ENCODE measurements at places on chromosomes 7 and 10.
A peak's percentile ranks its signal among the peaks of the same experiment; 100 is the strongest.

DNA sequence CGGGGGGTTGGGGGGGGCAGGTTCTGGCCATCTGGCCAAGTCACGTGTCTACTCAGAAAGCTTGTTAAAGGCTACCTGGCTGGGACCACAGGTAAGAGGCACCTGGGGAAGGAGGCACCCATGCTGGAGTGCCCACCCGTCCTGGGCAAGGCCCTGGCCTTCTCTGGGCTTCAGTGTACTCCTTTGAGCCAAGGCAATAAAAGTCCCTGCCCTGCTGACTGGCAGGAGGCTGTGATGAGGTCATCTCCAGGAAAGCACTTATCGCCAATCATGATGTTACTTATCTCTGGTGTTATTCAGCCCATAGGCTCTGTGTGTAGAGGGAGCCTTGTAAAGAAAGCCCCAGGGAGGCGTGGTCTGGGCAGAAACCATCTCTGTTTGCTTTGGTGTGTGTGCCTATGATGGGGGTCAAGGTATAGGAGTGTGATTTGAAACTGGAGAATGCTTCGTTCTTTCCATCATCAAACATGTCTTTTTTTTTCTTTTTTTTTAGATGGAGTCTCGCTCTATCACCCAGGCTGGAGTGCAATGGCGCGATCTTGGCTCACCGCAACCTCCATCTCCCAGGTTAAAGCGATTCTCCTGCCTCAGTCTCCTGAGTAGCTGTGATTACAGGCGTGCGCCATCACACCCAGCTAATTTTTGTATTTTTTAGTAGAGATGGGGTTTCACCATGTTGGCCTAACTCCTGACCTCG is 2.5 kb upstream of the CLDN4 start:
- no peak for DNase-seq

- no peak for DNase-seq
These were observed 21.0 kb downstream of the ASB13 start for GRCh38 chr10:5645375-5645774.

GRCh38 chr10:80132299-80133139 is at the start of gene PLAC9:
PLAC9 (plus strand) TSS chr10:80132730; CDS start chr10:80132763, 33 bp downstream.
- DNase-seq = no peak

DNA sequence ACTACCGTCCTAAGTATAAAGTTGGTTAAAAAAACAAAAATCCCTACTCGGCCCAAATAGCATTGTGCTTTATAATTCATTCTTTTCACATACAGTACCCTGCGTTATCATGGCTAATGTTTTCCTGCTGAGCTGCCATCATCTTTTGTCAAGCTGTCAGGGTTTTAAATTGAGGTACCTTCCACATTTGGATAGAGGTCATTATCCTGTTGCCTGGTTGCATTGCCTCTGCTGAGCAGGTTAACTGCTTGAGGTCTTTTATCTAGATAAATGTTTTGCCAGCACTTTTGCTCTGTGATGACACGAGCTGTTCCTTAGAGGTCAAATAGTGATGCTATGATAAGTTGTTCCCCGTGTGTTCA is 94.4 kb upstream of the FZD1 start:
- DNase-seq = no peak

DNA sequence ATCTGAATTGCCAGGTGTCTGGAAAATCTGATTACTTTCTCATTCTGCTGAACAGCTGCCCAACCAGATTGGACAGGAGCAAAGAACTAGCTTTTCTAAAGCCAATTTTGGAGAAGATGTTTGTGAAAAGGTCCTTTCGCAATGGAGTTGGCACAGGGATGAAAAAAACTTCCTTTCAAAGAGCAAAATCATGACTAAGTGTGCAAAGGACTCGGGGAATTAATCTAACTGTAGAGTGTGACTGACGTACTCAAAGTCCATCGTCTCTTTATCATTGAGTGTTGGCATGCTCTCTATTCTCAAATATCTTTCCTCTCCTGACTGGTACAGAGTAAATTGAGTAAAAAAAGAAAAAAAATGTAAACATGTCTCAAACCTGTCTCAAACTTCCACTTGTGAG is 3.3 kb downstream of the NPS start:
- DNase-seq = no peak

GRCh38 chr10:83037653-83038052 is 1101.7 kb upstream of the GHITM start:
- DNase-seq = no peak

- no peak for DNase-seq
These were observed 13.8 kb downstream of the MTERF1 start for GRCh38 chr7:91866599-91867148.

- DNase-seq = peak; percentile 78
These were observed at the start of gene COMMD3 for GRCh38 chr10:22316286-22317075. COMMD3 (plus strand) TSS chr10:22316388; CDS start chr10:22316418, 30 bp downstream.

GRCh38 chr10:10658172-10658785 is 359.4 kb upstream of the CELF2 start:
- DNase-seq = no peak

GRCh38 chr7:45088146-45088701 is 545 bp downstream of the NACAD start:
- no peak for DNase-seq

GRCh38 chr10:44310762-44311562 is 73.9 kb downstream of the CXCL12 start:
- peak; percentile 2 for DNase-seq

DNA sequence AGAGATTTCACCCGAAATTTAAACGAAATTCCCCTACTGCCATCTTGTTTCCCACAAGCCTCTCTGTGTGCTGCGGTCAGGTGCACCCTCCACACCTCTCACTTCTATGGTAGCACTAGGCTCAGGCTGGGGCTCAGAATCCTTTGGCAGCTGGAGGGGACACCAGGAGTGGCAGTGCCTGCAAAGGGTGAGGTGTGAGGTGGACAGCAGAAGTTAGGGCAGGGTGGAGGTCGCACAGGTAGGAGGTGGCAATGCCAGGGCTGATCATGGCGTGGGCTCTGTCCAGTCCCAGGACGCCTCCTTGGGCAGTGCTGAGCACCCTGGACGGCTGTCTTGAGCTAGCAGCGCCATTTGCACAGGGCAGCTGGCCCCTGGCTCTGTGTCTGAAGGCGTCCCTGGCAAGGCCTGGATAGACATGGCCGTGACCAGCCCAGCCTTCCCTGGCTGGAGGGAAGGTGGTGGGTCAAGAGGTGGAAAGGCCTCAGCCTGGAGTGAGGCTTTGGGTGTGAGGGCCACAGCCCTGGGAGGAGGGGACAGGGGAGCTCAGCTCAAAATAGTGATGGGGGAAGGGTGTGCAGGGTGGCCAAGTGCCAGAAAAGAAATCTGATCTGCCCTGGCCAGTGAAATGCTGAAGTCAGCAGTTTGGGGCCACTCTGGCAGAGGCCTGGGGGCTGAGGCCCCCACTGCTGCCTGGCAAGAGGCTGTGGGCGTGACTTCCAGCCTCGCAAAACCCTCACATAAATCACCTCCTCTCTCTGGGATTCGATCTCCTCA is 40.0 kb downstream of the ZCCHC24 start:
- DNase-seq = no peak

DNA sequence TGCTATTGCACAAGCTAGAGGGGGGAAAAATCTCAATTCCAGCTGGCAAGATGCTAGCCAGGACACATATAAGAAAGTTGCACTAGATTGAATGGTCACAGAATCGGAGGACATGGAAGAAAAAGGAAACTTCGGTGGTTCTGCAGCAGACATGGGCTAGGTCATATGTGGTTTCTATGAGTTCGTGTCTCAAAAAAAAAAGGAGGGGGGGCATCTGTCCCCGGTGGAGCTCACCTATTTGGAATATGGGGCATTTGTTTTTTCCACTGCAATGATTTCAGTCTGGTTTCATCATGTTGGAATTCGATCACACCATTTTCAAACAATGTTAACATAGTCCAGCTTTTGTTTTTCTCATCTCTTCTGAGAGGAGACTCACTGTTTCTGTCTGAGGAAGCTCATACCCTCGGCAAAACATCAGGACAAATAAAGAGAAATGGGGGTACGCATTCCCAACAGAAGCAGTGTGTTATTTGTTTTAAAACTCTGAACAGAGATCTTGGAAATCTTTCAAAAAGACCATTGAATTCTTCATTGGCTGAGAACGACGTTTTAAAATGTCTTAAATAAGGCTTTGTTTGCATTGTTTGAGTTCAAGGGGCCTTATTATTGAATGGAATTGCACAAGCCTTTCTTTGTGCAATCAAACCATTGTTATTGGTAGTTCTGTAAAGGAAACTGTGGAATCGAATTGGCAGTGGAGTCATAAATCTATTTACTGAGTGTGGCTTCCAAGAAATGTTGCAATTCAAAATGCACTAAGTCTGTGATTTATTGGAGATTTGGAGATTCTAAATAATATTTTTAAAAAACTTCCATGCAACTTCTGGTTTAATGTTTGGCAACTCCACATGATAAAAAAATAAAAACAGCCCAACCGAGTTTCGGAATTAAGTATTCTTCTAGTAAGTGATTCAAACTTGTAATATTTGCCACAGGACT is 173.2 kb downstream of the RTKN2 start:
- no peak for DNase-seq

- no peak for DNase-seq
These were observed 197.9 kb upstream of the BMPER start for GRCh38 chr7:33707427-33707826.

DNA sequence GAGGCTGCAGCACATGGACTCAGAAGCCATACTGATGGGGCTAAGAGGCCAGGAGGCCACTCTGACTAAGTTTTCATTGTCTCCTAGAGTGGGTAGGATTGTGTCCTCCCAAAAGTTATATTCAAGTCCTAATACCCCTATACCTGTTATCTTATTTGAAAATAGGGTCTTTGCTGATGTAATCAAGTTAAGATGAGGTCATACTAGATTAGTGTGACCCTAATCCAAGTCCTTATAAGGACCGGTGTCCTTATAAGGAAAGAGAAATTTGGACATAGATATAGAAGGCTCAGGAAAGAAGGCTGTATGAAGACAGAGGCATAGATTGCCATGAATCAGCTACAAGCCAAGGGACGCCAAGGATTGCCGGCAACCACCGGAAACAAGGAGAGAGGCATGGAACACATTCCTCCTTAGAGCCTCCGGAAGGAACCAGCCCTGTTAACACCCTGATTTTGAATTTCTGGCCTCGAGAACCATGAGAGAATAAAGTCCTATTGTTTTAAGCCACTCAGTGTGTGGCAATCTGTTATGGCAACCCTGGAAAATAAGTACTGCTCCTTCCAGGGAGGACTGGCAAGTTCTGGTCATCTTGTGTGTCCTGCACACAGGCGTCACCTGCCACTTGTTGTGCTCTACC is 157.0 kb downstream of the EMX2 start:
- DNase-seq = no peak

DNA sequence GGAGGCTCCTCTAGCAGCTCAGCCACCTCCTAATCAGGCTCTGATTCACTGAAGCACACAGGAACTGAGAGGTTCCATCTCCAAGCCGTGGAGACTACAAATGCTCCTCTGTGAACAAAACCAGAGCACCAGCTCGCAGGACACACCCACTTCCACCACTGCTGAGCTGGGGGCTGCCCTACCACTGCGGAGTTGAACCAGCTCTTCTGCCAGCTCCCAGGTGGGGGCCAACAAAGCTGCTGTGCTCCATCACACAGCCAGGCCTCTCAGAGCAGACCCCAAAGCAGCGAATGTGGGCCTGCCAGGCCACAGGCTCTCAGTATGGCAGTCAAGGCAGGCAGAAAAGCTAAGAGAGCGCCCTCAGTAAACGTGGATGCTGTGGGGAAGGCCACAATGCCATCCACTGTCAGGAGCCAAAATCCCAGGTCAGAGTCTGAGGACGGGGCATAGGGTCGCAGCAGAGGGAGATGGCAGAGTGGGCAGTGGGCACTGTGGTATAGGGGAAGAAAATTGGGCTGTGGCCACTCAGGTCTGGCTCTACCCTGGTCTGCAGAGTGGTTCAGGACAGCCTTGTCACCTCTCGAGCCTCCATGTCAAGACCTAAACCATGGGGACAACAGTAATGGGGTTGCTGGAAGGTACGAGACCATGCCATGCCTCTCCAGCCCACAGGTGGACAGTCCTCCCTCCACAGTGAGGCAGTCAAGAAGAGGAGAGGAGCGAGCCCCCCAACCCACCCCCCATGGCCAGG is 82.1 kb downstream of the GRID1 start:
- DNase-seq = no peak

DNA sequence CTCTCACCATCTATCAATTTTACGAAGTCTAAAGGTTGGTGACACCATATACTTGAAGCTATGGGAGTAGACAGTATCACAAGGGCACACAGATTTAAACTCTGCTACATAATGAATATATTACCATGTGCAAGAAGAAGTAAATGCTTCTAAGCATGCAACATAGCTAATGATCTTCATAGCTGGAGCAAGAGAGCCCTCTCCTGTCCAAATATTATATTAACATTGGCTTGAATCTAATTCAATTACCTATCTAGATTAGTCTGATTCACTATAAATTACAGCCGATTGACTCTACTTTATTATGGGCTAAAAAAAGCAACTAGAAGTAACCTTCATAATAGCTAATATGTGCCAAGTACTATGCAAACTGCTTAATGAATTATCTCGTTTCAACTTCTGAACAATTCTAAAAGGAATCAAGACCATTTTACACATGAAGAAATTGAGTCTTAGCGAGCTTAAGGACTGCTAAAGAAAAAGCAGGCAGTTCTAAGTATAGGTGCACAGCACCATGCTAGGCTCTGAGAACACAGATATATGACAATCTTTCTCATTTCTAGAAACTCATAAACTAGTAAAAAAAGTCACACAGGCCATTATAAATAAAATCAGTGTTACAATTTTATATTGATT is 21.9 kb downstream of the FRA10AC1 start:
- peak; percentile 13 for DNase-seq

DNA sequence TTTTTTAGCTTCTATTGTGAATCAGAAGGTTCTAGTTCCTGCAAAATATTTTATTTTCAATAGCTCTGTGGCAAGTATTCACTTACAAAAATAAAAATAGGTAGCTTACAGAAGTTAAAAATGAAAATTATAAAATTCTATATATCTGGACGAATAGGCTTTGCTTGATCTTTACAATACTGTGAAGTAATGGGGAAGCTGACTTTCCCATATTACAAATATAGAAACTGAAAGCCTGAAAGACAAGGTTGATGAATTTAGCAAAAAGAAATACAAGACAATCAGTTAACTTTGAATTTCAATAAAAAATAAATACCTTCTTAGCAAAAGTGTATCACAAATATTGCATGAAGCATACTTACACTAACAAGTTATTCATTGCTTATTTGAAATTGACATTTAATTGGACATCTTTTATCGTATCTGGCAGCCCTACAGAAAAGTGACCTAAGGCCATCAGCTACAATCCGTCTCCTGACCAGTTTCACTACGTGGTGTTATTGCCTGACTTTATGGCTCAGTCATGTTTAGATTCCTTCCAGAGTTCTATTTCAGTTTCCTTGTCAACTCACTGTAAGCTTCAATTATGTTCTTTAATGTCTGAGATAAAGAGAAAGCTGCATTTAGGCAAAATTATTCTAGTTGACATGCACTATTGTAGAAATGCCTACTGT is 310.5 kb upstream of the HGF start:
- no peak for DNase-seq

DNA sequence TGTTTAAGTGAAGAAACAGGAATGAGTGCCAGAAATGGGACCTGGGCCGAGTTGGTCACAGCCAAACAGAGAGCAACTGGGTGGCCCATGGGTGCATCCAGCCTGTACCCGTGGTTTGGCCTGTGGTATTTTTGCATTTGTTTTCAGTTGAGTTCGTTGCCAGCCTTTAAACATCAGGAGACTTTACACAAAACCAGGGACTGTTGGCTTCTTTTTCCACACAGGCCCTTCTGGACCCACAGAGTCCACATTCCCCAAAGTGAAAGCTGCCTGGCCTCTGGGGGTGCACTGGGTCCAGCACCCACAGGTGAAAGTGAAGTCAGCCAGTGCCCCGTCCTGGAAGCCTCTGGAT is 54.1 kb upstream of the TNS3 start:
- DNase-seq = no peak
